Nephron progenitor cell (in vitro differentiated cells): ENCODE measurements at places on chromosomes 1 and 21.

- no peak for DNase-seq
Observed at GRCh38 chr1:10934150-10934818, 78.2 kb upstream of the TARDBP start.

- no peak for DNase-seq
Observed at GRCh38 chr1:115744646-115745275, 23.8 kb downstream of the CASQ2 start.

DNA sequence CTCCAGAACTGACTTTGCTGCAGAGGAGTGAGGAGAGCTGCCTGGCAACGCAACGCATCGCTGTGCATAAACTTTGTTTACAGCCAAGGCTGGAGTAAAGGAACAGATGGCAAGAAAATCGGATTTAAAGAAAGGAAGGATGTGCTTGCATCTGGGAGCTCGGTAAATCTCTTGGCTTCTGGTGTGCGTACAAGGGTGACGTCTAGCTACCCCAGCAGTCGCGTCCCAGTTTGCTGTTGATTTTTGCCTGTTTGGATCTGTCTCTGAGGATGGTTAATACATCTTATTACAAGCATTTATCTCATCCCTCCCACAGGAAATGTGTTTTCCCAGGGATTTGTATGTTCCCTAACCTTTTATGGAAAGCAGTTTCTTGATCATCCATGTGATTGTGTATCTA lies 73.3 kb upstream of the RALGPS2 start:
- DNase-seq: no peak

DNA sequence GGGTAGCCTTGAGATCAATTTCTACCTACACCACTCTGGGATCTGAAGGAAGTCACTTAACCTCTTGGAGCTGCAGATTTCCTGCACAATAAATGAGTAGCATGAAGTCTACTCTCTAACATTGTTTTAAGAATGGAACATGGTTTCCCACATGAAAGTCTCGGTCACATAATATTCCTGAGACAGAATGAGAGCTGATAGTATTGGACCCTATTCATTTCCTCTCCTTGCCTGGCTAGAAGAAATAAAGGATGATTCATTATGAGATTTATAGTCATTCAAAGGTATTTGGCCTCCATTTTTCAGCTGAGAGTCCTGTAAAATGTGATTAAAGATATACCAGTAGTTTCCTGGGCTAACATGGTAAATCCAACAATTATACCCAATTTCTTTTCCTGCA lies 56.7 kb downstream of the ARHGAP29 start:
- no peak for DNase-seq

GRCh38 chr21:39523399-39523798 lies 71.6 kb downstream of the SH3BGR start:
- no peak for DNase-seq

DNA sequence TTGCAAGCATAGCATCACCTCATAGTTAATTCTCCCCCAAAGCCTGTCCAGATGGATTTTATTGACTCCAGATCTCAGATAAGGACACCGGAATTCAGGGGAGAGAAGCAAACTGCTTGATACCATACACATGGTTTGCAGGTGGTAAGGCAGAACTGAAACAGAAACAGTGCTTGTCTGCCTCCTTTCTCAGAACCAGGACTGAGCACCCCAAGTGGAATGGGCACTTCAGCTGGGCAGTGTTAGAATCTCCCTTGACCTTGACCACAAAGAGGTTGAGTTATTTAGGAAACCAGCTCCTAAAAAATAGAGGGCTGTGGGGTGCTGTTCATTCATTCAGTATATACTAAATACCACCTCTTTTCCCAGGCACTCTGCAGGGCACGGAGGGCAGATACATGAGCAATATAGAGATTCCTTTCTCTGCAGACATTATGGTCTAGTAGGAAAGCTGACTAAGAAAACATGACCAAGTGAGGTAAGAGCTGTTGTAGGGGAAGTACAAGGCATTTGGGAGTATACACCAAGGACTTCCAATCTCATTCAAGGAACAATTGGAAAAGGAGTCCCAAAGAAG lies 185.2 kb downstream of the C1orf94 start:
- no peak for DNase-seq

- peak; percentile 80 for DNase-seq
Observed at GRCh38 chr1:245154429-245155271, at the start of gene KIF26B. Gene KIF26B, plus strand, starts transcription at chr1:245154985. Its CDS starts 440 bp downstream, at chr1:245155425.

DNA sequence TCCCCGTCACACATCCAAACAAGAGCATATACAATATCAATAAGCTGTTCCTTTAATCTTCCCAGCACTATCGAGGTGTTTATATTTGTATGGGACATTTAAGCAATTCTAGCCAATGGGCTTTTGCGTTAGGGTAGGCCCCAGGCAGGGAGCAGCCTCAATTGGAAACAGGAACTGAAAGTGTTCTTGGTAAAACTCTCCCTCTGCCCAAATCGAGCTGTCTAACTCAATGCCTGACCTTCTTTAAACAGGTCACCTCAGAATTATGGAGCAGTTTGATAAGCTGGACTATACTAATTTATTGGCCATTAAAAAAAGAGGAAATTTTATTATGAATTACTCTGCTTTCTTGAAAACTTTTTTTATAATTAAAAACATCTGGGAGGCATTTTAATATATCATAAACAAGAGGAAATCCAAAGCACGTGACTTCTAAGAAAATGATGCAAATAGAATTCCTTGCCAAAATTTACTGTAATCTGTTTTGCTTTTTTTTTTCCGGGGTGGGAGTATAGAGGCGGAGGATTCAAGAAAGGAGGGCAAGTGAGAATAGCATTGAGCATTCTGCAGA lies 498.1 kb downstream of the LMO4 start:
- DNase-seq: no peak

- no peak for DNase-seq
Observed at GRCh38 chr1:153869486-153869885, 53.3 kb downstream of the GATAD2B start.

DNA sequence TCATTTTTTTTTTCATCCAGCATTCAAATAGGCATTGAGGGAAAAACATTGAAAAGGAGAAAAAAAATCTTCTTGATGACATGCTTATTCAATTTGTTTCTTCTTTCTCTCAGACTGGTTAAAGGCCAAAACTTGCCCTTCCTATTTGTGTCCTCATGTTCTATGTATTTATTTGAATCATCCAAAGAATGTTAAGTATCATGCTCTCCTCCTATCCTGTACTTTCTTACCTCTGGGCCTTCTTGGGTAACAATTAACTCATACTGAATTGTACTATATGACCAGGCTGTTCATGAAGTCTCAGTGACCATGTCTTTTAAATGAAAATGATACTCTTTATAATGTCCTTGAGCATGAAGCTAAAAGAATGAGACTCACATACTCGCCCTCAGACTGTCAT lies 36.5 kb upstream of the DENND1B start:
- no peak for DNase-seq

GRCh38 chr1:167621780-167622313 lies 8.2 kb upstream of the RCSD1 start:
- no peak for DNase-seq

- no peak for DNase-seq
Observed at GRCh38 chr1:229643996-229644745, 18.1 kb downstream of the URB2 start.

DNA sequence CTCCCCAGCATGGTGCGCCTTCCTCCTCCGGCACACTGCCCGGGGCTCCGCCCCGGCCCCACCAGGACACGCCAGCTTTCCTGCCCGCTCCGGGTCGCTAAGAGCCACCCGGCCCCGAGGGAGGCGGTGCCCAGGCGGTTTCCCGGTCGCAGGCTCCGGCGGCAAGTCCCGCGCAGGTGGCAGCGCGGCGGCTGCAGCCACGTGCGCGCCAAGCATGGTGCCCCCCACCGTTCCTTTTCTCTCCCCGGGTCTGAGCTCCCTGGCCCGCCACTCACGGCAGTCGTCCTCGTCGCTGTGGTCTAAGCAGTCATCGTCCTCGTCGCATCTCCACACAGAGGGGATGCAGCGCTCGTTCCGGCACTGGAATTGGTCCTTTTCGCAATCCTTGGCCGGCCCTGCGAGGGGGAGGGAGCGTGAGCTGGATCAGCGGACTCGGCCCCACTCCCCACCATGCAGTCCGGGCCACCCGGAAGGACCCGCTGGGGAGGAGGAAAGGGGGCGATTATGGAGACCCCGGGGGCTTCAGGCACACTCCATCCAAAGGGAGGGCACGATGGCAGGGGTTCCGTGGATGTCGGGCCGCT lies 1.2 kb downstream of the LRP8 start:
- DNase-seq: peak; percentile 64

GRCh38 chr1:81693316-81693715 lies 107.4 kb upstream of the ADGRL2 start:
- no peak for DNase-seq

DNA sequence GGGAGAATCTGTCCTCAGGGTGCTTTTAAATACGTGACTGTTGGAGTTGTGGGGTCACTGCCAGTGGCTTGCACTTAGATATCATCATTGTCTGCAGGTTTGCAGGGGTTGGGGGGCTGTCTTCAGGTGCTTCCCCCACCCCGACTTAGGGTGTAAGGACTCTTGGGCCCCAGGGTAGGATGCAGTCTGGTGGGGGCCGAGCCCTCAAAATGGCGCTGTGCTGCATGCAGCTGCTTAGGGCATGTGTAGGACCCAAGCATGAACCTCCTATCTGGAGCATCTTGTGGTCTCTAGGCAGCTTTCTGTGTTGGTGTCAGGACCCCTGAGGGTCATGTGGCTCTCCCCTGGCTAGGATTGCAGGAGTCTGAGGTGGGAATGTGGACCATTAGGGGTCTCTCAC lies 55.6 kb upstream of the B3GALT2 start:
- no peak for DNase-seq

GRCh38 chr1:55300975-55301374 lies 85.8 kb upstream of the USP24 start:
- no peak for DNase-seq

DNA sequence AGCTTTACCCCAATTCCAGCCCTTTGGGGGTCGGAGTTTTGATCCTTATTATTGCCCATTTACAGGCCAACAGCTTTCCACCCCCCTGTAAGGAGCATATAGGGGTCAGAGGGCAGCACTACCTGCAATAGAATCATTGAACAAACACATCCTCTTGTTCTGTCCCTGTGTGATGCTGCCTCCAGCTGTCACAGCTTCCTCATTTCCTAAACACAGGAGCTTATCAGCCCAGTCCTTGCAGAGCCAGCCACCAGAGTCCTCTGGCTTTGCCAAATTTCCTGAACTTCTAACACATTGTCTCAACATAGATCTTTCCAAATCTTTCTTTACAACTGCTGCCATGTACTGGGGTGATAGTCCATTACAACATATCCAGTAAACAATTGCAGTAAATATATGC lies 32.8 kb upstream of the PTBP2 start:
- DNase-seq: peak; percentile 2

DNA sequence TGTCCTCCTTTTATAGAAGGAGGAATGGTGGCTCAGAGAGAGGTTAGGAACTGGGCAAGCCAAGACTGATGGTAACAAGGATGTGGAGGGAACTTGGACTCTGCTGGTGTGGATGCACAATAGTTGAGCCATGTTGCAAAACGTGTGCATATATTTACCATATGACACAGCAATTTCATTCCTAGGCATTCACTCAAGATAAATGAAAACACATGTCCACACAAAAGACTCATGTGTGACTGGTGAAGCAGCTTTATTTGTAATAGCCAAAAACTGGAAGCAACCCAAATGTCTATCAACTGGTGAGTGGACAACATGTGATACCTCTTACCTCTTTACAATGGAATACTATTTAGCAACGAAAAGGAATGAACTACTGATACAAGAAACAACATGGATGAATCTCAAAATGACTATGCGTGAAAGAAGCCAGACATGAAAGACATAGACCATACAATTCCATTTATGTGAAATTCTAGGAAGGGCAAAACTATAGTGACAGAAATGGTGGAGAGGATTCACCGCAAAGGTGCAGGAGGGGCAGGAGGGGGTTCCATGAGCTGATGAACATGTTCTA lies 36.2 kb downstream of the CAMK2N1 start:
- DNase-seq: no peak

GRCh38 chr21:14825514-14825974 lies 239.3 kb downstream of the NRIP1 start:
- DNase-seq: no peak

- DNase-seq: no peak
Observed at GRCh38 chr1:104795931-104796330, 1046.2 kb downstream of the AMY1C start.

DNA sequence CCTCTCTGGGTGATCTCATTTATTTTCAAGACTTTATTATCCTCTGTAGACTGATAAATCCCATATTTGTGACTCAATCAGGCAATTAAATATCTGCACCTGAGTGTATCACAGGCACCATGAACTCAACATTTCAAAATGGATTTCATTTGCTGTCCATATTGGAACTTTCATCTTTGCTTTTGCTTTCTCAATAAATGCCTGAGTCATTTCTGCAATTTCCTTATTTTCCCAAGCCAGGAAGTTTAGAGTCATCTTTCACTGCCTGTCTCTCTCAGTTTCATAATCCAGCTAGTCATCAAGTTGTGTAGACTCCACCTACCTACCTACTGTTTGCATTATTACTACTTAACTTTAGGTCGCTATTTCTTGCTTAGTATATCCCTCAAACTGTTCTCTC lies 540.9 kb downstream of the LMO4 start:
- DNase-seq: no peak

- no peak for DNase-seq
Observed at GRCh38 chr1:27567971-27568299, 36.0 kb downstream of the AHDC1 start.

- no peak for DNase-seq
Observed at GRCh38 chr1:21925334-21925940, 11.7 kb downstream of the HSPG2 start.

GRCh38 chr1:153262070-153262366 lies 2.5 kb downstream of the LORICRIN start:
- no peak for DNase-seq

DNA sequence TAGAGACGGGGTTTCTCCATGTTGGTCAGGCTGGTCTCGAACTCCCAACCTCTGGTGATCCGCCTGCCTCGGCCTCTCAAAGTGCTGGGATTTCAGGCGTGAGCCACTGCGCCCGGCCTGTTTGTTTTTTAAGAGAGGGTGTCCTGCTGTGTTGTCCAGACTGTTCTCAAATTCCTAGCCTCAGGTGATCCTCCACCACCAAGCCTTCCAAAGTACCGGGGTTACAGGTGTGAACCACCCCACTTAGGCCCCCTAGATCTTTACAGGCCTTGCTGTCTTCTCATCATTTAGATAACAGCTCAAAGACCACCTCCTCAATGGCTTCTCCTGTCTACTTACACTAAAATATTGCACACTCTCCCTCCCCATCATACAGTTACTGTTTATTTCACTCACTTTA lies 6.3 kb downstream of the SESN2 start:
- no peak for DNase-seq

GRCh38 chr1:1421147-1421906 lies at the start of gene ANKRD65:
Gene ANKRD65, minus strand, starts transcription at chr1:1421276. Its CDS starts 271 bp downstream, at chr1:1421005.
- no peak for DNase-seq

DNA sequence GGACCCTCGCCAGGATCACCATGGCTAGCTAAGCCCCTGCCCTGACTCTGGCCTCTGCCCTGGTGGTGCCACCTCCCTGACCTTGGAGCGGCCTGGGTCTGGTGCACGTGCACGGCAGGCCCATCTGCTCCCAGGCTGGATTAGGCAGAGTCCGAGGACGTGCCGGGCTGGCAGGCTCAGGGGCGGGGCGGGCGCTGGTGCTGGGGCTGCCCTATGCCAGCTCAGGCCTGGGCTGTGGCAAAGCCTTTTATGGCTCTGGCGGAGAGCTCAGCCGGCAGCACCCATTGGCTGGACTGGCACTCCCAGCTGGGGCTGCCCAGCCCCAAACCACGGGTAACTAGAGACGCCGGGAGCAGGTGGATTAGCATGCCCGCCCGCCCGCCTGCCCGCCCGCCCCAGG lies 17.1 kb upstream of the EDN2 start:
- no peak for DNase-seq
